ENCODE measurements at places on chromosomes 12 and 14.

DNA sequence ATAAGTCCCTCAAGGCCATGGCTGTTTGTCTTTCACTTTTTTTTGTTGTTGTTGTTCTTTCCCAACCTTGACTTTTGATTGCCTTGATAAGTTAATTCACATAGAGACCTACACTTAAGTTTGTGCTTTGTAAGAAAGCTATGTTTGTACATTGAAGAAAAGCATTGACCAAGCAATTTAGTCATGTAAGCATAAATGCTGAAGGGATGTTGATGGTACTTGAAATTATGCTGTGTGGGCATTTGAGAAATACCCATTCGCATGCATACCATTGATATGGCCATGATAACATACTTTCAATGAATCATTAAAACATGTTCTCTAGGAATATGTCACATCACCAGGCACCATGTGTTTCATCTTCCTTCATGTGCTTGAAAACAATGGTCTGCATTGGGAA is 803.7 kb upstream of the TMEM132C start:
- no peak for DNase-seq

- no peak for DNase-seq
Measured at GRCh38 chr14:78450669-78451318, 280.6 kb downstream of the NRXN3 start.

DNA sequence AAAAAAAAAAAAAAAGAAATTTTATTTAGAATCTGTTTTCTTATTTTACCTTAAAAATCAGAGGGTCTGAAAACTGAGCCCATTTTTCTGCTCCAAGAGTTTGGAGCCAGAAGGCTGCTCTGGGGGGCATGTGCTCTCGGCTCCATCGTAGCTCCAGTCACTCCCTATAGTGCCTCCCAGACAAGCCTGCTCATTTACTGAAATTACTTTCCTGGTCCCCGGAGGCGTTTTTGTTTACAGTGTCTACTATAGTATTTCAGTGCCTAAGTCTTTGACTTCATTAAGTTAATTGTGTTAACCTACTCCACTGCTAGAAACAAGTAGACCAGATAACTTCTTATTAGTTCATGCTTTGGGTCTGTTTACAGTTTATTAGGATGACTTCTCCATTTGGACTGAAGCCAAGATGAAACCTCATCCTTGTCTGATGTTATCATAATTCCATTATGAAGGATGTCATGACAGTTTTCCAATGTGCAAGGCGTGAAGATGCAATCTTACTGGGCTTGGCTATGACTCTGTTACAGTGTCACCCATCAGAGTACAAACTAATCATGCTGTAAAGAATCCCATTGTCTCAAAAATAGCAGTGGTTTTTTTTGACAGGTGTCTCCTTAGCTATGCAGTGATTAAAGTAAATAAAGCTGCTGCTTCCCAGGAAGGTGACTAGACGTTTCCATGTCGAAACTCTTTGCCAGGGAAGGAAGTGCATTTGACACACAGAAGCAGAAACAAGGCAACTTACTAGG is 182.3 kb downstream of the TMEM132C start:
- DNase-seq, result peak; percentile 60

GRCh38 chr12:131082290-131083194 is 128.8 kb downstream of the ADGRD1 start:
- DNase-seq, result no peak

DNA sequence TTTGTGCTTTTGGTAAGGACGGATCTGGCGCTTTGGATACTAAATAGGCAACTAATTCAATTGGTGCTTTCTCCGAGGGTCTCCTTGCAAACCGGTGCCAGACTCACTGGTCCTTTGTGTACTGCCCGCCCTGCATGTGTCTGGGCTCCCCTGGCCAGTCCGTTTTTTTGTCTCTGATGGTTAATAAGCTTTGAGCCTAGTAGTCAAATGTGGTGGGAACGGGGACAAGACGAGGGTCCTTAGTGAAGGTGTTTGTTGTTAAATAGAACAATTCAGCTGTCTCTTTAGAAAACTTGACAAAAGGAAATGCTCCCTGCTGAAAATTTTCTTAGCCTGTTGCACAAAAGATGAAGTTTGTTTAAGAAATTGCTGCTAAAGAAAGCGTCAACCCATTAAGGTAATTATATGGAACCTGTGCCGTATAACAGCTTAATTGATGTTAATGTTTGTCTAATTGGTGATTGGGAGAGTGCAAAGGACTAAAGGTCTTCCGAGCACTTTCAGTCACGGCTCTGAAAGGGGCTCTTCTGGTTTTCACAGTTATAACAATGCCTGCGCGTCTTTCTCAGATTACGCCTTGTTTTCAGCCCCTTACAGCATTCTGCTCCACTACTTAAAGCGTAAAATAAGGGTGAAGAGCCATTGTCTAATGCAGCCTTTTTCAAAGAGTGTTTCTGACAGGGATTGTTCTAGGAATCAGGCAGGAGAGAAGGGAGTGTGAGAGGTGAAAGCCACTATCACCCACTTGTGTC is 537.4 kb downstream of the PRKD1 start:
- DNase-seq, result no peak

- no peak for DNase-seq
Measured at GRCh38 chr12:13313886-13314285, 117.4 kb downstream of the EMP1 start.

DNA sequence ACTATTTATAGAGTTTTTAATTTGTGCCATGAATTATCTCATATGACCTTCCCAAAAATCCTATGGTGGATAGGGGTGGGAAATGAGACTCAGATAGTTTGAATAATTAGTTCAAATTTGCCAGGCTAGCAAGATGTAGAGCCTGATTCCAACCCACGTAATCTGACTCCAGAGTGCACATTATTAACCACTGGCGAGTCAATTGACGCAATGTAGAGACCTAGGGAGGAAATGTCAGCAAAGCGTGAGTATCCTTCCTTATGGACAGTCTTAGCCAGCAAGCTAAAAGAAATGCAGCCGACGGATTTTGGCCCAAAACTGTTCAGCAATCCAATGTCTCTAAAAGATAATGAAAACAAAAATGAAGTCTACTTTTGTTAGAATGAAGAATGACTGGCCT is 193.3 kb upstream of the KRR1 start:
- no peak for DNase-seq

- no peak for DNase-seq
Measured at GRCh38 chr14:104393898-104394381, 185.6 kb upstream of the C14orf180 start.
